ENCODE measurements at places on chromosomes 13 and 19.

- no peak for DNase-seq
Measured at GRCh38 chr13:107742544-107742943, 472.8 kb downstream of the LIG4 start.

DNA sequence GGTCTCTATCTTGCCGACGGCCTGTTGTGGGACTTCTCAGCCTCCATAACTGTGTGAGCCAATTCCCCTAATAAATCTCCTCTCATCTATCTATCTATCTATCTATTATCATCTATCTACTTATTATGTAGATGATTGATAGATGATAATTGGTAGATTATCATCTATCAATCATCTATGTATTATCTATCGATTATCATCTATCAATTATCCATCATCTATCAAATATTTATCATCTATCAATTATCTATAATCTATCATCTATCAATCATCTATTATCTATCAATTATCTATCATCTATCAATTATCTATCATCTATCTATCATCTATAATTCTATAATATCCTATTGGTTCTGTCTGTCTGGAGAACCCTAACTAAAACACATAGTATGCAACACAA, 33.5 kb downstream of the CYSLTR2 start:
- no peak for DNase-seq

GRCh38 chr19:46697204-46697960, 19.5 kb downstream of the PRKD2 start:
- DNase-seq: peak; percentile 85

DNA sequence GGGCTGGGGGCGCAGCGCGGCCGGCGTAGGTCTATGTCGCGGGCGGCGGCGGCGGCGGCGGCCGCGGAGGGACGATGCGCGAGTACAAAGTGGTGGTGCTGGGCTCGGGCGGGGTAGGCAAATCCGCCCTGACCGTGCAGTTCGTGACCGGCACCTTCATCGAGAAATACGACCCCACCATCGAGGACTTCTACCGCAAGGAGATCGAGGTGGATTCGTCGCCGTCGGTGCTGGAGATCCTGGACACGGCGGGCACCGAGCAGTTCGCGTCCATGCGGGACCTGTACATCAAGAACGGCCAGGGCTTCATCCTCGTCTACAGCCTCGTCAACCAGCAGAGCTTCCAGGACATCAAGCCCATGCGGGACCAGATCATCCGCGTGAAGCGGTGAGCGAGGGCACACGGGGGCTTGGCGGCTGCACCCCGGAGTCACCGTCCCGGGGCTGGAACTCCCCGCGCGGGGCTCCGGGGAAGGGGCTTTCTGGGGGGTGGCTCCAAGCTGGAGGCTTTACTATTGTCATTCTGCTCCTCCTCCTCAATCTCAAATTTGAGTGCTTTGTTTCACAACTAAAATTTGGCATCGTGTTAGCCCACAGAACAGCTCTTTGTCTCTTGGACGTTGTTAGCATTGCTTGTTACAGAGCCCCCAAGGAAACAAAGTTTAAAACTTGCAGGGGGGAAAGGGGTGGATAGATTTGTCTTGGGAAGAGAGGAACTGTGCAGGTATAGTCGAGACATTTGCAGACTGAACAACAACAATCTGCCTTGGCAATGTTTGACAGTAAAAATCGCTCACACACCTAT, 630 bp downstream of the RAP2A start:
- DNase-seq: peak; percentile 41

GRCh38 chr13:76638181-76638580, 248.0 kb downstream of the KCTD12 start:
- no peak for DNase-seq

GRCh38 chr13:102392481-102393209, 9.2 kb downstream of the FGF14 start:
- no peak for DNase-seq

GRCh38 chr13:47672245-47673008, 328.6 kb downstream of the SUCLA2 start:
- DNase-seq: peak; percentile 61
